ENCODE measurements at places on chromosomes 5 and 9.

- no peak for DNase-seq
Observed at GRCh38 chr5:105752801-105753200, 1917.9 kb downstream of the EFNA5 start.

DNA sequence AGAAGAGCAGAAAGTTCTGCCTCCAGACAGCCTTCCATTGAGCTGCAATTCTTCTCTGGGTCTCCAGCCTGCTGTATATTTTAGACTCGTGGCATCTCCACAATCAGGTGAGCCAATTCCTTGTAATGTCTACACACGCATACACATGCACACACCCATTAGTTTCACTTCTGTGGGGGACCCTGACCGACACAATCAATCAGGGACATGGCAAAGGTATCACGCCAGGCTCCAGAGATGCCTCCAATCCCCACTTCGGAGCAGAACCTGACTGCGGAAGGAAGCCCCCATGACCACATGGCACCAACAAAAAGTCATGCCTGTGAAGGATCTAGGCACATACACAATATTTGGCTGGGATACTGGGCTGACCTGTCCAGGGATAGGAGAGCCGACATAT, 21.4 kb downstream of the SEMA4D start:
- DNase-seq = no peak

GRCh38 chr9:85038824-85039608, 369.5 kb downstream of the NTRK2 start:
- no peak for DNase-seq

DNA sequence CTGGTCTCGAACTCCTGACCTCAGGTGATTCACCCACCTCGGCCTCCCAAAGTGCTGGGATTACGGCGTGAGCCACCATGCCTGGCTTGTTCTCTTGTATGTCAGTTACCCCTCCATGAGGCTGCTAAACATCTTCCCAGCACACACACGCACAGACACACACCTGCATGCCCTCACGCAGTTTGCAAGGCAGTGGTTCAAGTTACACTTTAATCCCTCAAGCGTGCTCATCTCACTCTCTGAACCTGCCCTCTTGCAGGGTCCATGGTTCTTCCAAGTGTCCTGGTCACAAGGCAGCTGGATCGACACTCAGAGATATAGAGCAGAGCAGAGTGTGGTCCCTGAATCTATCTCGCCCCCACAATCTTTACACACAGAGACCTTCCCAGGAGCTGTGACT, 34.1 kb upstream of the RUFY1 start:
- no peak for DNase-seq

- DNase-seq = no peak
Observed at GRCh38 chr9:114972510-114973136, 42.2 kb upstream of the TNFSF8 start.

DNA sequence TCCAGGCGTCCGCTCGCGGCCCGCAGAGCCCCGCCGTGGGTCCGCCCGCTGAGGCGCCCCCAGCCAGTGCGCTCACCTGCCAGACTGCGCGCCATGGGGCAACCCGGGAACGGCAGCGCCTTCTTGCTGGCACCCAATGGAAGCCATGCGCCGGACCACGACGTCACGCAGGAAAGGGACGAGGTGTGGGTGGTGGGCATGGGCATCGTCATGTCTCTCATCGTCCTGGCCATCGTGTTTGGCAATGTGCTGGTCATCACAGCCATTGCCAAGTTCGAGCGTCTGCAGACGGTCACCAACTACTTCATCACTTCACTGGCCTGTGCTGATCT, 294 bp downstream of the ADRB2 start:
- DNase-seq = no peak

DNA sequence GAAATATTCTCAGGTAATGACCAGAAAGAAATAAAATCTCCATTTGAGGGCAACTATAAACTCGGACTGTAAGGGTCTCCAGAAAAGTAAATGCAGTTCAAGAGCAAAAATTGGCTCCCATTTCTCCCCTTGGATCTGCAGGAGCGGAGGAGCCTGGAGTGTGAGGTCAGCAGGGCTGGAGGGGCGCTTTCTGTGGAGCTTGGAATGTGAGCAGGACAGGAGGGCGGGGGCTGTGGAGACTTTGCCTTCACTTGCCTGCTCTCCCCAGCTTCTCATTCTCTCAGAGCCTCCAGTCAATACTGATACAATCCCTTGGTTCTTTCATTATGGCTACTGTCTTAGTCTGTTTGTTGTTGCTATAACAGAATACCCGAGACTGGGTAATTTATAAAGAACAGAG, 162.8 kb upstream of the ANKH start:
- no peak for DNase-seq

GRCh38 chr5:39121315-39121714, 47.1 kb upstream of the RICTOR start:
- no peak for DNase-seq

DNA sequence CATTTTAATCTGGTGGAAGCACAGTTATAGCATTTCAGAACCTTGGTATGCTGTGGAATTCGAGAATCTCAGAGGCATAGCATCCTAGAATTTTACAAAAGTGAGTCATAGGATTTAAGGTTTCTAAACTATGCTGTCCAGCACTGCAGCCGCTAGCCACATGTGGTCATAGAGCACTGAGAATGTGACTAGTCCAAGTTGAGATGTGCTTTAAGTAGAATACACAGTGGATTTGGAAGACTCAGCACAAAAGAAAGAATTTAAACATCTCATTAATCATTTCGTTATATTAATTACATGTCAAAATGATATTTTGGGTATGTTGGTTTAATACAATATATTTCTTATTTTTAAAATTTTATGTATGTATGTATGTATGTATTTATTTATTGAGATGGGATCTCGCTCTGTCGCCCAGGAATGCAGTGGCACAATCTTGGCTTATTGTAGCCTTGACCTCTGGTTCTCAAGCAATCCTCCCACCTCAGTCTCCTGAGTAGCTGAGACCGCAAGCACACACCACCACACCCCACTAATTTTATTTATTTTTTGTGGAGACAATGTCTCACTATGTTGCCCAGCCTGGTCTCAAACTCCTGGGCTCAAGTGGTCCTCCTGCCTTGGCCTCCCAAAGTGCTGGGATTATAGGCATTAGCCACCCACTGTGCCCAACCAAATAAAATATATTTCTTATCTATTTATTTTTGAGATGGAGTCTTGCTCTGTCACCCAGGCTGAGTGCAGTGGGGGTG, 20.4 kb upstream of the RPS14 start:
- DNase-seq = no peak

- no peak for DNase-seq
Observed at GRCh38 chr9:33914887-33915628, 98.1 kb downstream of the UBE2R2 start.

- DNase-seq = peak; percentile 1
Observed at GRCh38 chr5:56638768-56639238, 176.5 kb upstream of the MAP3K1 start.

DNA sequence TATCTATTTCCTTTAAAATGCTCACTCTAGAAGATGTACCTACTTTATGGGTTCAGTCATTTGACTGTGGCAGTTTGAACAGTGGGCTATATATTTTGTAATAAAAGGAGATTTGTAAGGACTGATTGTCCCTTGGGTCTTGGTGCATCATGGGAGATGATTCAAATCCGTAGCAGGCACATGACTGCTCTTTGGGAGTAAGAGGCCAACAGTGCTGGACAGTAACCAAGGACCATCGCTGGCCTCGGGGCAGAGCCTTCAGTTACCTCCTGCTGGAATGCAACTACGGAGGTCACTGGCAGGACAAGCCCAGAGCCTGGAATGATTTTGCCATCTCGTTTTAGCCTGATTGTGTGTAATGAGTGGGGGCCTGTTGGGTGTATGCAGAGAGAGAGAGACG, 7.0 kb upstream of the MAMDC2 start:
- DNase-seq = no peak

DNA sequence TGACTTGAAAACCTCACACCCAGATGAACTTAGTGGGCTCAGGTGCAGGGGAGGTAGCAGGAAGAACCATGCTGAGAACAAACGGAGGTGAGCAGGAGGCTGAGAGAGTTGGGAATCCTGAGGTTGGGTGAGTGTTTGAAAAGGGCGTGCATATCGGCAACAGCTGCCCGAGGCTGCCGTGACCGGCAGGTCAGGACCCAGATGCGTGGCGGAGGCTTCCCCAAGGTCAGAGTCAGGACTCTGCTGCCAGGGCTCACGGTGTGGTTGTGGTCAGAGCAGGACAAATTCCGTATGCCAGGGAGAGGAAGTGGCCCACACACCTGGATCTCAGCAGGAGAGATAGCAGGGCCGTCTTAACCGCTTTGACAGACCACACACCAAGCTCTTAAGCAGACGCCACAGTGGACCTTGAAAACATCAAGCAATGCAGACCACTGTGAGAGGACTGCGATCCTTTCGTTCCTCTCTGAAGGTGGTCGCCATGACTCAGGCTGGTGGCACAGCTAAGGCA, 43.1 kb downstream of the ADAMTS16 start:
- DNase-seq = no peak

- DNase-seq = no peak
Observed at GRCh38 chr5:142293486-142293885, 31.3 kb downstream of the SPRY4 start.

GRCh38 chr9:17380126-17380861, 198.6 kb upstream of the SH3GL2 start:
- DNase-seq = no peak

GRCh38 chr5:61311836-61312808, 19.9 kb upstream of the ZSWIM6 start:
- no peak for DNase-seq

DNA sequence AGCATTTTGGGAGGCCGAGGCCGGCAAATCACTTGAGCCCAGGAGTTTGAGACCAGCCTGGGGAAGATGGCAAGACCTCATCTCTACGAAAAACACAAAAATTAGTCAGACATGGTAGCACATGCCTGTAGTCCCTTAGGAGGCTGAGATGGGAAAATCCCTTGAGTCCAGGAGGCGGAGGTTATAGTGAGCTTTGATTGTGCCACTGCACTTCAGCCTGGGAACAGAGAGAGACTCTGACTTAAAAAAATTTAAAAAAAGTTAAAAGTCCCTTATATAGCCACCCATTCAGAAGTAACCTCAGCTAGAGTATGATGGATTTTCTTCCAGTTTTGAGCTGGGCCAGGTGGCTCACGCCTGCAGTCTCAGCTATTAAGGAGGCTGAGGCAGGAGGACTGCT, 72.4 kb downstream of the UGCG start:
- no peak for DNase-seq

DNA sequence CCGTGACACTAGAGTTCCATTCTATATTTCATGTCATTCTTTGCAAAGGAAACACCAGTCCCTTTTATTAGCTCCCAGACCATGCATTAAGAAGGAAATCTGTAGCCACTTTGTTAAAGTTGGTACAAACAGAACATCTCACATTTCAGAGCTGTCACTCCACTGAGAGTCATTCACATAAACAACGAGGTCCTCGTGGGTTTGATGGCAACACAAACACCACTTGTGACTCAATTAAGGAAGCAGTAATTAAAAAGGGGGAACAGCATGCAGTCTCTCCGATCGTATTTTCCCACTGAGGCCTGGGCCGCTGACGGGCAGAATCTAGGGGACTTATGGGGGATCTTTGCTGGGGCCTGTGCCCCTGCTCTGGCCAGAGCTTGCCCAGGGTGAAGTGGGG, 94.2 kb upstream of the ZNF618 start:
- DNase-seq = no peak

- DNase-seq = no peak
Observed at GRCh38 chr5:141958113-141958512, at the start of gene PCDH12. PCDH12 (minus strand) TSS chr5:141958202; CDS start chr5:141957851, 351 bp downstream.

DNA sequence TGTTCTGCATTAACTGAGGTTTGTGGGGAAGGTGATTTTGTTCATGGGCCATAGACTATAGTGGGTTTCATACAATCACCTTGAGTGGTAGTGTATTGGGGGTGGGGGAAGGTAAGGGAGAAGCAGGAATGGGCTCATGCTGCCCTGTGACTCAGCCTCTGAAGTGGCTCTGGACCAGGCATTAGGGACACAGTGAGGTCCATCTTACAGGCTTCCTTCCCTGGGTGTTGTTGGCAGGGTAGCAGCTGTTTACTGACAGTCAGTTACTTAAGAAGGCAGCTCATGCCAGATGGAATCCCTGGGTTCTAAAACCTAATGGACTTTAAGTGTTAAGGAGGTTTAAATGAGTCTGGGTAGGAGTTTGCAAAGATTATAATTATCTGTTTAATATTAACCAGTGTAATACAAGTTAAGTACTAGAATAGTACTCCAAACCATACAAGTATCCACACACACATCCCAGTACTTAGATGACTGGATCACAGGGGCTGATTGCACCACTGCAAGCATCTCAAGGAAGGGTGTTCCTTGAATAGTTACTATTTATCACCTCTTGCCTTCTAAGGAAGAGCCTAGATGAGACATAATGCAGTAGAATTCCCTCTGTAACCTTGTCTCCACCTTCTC, 59.3 kb downstream of the CAST start:
- DNase-seq = no peak

- DNase-seq = no peak
Observed at GRCh38 chr9:120438836-120439546, 141.0 kb downstream of the CDK5RAP2 start.

DNA sequence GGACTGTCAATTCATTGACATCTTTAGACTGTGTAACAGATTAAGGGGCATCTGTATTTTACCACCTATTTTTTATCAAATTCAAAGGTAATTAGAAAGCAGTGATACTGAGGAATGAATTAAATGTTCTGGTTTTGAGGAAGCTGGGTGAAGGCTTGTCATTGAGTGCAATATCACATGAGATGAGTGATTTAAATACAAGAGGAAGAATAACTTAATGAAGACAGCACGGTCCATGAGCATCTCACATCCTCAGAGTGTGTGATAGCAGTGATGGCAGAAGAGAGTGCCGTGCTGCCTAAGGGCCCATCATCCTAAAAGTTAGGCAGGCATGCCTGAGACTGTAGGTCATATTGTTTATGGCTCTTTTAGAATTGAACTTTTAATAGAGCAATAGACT, 263.3 kb downstream of the MAST4 start:
- no peak for DNase-seq

DNA sequence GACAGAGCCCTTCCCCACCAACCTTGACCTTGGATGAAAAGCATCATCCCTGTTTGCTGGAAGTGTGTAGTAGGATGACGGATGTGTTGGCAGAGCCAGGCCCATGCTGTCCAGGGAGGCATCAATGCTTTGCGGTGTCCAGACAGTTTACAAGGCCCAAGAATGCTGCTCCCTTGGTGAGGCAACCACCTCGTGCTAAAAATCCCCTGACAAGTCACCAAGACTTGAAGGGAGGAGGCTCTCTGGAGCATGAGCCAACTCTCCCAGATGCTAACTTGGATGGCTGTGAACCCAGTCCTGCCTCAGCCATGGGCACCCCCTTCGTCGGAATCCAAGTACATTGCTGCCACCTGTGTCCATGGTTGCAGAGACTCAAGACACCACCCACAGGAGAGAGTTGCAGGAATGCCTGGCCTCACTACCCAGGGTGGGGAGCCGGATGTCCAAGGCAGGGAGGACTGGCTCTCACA, 9.5 kb upstream of the NKD2 start:
- DNase-seq = no peak

DNA sequence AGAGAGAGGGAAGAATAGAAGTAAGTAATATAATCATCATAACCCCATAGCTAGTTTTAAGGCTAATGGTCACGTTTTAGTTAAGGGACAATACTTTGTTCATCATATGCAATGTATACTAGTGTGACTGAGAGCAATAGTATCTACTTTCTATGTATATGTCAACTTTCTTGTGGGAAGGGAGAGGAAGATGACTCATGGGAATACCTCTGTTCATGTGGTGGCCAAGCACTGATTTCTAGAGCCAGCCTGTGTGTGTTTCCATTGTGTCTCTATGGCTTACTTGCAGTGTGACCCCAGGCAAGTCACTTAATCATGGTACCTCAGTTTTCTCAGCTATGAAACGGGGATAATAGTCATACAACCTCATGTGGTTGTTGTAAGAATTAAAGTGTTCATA, 639.6 kb downstream of the CETN3 start:
- no peak for DNase-seq

All from activated T-helper 9 cell treated with anti-CD3 and anti-CD28 coated beads, Interleukin-2, amount 50 U/mL, for 16 hours (primary cell).